Activated T-cell treated with anti-CD3 and anti-CD28 coated beads, Interleukin-2, amount 50 U/mL, for 48 hours (primary cell): ENCODE measurements at places on chromosomes 2 and 18.

GRCh38 chr18:64936671-64937070 is 787.8 kb upstream of the LINC00305 start:
- no peak for DNase-seq

GRCh38 chr2:9897846-9898245 is 53.6 kb upstream of the GRHL1 start:
- DNase-seq = no peak

DNA sequence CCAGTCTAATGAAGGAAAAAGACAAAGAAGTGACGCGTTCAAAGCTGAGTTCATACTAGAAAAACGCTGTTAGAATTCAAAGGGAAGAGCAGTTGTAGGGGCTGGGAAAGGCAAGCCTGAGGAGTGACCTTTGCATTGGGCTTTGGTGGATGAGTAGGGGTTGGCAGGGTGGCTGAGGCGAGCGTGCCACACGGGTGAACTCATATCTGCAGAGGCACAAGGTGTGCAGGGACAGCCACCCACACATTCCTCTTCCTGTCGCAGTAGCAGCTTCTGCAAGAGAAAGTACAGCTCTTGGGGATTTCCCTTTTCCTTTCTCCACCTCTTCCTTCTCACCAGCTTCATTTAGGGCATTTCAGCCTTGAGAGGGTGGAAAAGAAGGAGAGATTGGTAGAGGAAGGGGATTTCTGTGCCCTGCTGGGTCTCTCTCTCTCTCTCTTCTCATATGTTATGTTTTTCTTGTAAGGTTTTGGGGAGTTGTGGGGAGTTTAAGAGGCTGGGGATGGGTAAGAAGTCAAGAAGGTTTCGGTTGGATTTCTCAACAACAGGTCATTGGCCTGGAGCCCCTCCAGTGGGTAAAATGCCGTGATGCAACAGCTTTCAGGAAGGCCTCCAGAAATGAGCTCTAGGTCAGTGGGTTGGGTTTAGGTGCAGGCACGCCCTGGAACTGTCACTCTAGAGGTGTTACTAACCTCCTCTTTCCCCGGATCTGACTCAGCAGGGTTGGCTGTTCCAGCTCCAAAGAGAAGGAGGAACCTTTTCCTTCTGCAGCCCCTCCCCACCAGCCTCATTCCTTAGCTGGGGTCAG is 40.1 kb downstream of the ODC1 start:
- peak; percentile 81 for DNase-seq

DNA sequence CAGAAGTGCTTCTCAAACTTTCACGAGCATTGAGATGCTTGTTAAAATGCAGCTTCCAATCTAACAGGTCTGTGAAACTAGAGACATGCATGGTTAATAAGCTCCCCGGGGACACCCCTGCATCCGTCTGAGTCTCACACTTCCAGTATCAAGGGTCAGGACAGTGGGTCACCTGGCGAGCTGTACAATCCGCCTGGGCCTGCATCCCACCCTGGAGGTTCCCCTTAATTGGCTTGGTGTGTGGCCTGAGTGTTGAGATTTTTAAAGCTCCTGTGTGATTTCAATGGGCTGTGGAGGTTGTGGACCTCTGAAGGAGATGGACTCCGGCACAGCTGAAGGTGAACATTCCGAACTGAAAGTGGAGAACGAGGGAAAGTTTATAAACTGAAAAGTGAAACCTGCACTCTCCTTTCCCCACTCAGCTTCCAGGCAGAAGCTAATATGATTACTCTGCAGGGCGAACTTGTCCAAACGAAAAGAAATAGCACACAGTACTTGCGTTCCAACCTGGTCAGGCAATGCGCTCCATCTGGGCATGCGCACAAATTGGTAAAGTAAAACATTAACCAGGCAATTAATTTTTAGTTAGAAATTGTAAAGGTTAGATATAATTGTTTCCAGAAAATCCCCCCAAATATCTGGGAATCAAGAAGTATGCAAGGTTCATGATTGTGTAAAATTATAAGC is 191.7 kb upstream of the ALKAL2 start:
- no peak for DNase-seq

GRCh38 chr2:223026357-223027110 is 25.5 kb upstream of the KCNE4 start:
- no peak for DNase-seq

DNA sequence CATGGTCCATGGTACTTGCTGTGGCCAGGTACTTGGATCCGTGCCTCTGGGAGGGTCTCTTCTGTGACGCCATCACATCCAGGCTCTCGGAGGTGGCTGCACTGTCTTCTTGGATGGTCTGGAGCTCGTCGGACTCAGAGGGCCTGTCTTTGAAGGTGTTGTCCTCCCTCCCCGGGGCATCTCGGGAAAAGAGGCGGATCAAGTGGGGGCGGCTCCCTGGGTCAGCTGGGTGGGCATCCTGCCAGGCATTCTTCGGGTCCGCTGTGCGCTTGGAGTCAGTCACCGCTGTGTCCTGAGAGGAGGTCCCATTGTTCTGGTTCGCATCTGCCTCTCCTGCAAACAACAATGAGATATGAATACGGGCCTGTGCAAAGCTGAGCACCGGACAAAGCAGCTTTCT is 115.6 kb downstream of the MBP start:
- no peak for DNase-seq

DNA sequence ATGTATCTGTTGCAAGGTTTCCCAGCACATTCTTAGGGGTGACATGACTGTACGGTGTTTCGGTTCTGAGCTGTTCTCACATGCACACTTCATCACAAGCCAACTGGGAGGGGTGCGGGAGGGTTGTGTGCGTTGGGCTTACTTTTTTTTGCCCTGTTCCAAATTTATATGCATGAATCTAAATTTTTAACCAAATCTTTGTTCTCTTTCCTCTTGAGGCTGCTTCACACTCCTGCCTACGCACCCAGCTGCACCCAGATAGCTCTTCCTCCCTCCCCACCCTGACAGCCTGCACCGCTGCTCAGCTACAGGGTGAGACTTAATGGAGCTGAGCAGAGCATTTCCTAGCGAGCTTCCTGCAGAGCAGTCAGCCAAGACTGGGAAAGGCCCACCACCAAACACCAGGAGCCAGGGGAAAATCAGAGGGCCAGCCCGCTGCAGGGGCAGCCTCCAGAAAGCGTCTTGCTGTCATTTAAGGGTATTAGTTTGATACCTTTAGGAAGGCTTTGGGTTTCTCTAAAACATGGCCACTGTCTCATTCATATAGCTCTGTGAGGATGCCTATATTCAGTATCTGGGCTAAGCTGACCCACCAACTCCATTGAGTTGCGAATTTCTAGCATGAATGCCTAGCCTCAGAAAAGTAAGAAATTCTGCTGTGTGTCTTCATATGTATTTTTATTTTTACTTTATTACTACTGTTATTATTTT is 84.5 kb downstream of the POU3F3 start:
- peak; percentile 26 for DNase-seq

GRCh38 chr2:51778806-51779205 is 746.9 kb upstream of the NRXN1 start:
- no peak for DNase-seq

DNA sequence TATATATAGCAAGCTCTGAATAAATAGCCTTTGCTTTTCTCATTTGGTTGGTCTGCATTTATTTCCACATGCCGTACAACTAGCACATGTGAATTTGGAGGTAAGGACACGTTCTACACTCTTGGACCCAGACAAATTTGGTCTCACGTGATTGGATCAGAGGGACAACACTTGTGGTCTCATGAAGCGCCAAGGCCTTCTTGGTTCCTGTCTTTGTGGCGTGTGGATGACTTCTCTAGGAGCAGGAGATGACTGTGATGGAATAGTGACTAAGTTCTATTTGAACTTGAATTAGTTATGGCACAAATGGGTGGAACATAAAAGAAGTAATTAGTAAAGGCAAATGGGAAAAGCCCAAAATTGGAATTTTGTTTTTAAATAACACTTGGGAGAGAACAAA is 206.9 kb downstream of the BCL2 start:
- DNase-seq = no peak

DNA sequence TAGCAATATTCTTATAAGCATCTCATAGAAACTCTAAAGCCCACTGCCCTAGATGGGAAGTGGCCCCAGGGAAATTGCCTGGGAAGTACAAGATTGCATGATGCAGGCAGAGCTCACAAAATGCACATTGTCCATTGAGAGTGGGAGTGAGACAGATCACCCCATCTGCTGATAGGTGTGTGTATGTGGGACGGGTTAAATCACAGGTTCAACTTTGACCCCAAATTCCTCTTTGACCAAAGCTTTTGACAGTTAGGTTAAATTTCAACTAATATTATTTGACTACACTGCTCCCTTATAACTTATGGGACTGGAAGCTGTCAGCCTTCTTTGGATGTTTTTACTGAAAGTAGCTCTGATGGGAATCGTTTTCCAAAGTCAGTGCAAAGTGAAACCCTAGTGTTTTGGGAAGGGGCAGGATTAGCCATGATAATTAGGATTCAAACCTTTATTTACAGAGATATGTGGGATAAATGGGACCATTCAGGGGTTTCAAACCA is 11.4 kb upstream of the FABP1 start:
- no peak for DNase-seq

DNA sequence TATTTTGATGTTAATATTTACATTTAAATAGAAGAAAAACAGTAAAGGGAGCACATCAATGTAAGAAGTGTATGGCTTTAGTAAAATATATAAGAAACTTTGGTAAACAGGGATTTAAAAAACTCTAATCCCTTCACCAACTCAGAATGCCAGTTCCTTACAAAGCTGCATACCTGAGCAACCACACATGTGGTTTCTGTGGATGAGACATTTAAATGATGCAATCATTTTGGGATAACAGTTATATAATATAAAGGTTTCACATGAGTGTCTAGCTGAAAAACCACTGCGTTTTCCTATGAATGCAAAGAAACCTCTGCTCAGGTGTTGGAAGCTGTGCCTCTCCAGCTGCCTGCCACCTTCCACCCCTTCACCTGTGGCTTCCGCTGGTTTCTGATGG is 209.1 kb upstream of the REV1 start:
- no peak for DNase-seq

- peak; percentile 11 for DNase-seq
Measured at GRCh38 chr2:28326881-28327505, 65.7 kb upstream of the FOSL2 start.

DNA sequence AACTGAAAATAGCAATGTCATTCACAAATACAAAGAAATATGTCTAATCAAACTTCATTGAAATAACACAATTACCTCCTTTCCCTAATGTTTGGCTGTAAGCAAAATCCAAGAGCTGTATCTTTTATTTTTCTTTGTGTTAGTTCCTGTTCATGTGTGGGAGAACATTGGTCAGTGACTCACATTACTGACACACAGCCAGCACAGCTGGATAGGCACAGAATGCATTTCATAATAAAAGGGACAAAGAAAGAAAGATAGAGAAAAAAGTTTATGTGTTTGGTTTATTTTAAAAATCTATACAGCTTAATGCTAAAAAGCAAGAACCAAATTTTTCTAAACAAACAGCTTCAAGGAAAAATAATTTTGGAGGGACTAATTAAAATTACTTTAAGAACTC is 185.6 kb upstream of the COL3A1 start:
- DNase-seq = no peak

DNA sequence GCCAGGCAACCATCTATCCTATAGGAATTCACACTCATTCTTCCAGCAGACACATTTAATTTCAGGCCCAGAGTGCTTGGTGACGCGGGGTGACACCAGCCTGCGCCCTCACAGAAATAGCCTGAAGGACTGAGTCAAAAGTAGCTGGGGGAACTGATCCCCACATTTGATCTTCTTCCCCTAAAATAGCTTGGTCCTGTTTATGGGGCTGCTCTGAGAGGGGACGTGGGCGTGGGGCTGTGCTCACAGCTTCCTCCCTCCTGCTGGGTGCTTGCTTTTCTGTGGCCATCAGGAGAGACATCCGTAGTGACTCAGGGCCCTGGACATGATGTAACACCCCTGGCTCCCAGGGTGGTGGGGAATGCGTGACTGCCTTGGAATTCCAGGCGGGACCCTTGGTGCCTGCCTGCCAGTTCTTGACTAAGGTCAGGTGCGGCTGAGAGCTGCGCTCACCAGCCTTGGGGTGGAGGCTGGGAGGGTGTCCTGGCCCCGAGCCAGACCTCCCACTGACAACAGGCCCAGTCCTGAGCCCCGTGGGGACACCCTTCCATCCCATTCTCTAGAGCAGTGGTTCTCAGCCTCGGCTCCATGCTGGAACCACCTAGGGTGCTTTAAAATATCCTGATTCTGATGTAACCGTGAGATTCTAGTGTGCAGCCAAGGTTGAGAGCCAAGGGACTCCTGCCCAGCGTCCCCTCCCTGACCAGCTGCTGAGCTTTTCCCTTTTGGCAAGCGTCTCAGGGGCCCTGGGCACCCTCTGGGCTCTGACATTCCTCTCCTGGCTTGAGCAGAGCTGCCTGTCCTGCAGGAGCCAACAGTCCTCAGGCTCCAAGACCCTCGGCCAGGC is 47.4 kb upstream of the SMAD7 start:
- DNase-seq = no peak

GRCh38 chr2:17916584-17916983 is 38.1 kb downstream of the KCNS3 start:
- no peak for DNase-seq

GRCh38 chr18:7177116-7177744 is 53.7 kb upstream of the LRRC30 start:
- no peak for DNase-seq

GRCh38 chr2:60885683-60886082 is 4.3 kb downstream of the REL start:
- no peak for DNase-seq

- DNase-seq = peak; percentile 74
Measured at GRCh38 chr2:237475704-237476141, 11.3 kb upstream of the MLPH start.

GRCh38 chr2:32804205-32804604 is 142.5 kb upstream of the LTBP1 start:
- DNase-seq = no peak

- no peak for DNase-seq
Measured at GRCh38 chr2:85438201-85439024, 19.9 kb downstream of the SH2D6 start.

- no peak for DNase-seq
Measured at GRCh38 chr2:26274058-26274613, 29.4 kb downstream of the HADHB start.

GRCh38 chr2:46615986-46616485 is 136.7 kb downstream of the TMEM247 start:
- no peak for DNase-seq

DNA sequence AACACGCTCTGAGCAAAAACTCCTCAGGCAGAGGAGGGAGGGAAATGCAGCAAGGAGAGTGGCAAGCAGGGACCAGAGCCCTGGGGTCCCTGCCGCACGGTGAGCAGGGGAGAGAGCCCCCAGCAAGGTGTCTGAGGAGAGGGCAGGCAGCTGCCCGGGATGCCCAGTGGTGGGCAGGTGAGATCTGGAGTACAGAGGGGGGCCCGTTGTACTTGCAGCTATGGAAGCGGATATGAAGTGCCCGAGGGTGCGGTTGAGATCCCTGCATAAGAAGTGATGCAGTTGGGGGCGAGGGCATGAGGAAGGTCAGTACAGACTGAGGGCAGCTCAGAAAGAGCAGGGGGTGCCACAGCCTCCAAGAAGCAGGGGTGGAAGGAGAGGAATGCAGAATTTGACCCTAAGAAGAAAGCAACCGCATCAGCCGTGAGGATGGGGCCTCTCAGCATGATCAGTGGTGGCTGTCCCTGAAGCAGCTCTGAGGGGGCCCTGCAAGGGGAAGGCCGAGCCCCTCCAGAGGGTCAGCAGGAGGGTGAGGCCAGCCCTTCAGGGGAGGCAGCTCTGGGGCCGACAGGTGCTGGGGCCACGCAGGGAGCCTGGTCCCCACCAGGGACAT is 29.4 kb downstream of the MTERF4 start:
- DNase-seq = no peak
